ENCODE measurements at places on chromosomes 1 and 21.

DNA sequence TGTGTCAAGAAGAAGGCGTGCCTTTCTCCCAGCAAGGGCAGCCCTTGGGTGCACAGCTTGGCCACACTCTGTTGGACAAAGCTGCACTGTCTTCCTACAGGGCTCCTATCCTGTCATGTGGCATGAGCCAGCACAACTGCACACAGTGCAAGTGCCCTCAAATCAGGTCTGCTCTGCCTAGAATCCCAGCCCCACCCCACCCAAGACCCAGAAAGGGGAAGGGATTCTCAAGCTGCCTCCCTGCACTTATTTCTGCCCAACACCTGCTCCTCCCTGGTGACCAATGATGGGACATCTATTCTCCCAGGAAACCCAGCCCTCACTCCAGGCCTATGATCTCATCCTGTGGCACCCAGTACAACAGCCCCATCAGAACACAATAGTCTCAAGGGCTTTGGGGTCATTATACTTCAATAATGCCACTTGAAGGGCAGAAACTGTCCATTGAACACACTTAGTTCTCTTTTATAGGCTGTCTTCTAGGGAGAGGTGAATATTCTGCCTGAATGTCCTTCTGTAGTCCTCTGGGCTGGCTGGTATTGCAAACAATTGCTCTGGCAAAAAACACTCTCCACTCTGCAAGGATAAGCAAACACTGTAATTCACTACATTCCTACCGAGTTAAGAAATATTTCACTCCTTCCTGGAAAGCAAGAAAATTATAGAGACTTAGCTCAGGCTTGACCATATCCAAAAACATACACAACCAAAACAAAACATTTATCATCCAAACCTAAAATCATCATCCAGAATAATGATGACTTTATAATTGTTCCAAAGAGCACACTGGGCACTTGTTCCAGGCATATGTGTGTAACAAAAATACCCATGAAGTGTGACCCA is 43.1 kb upstream of the IGSF3 start:
- no peak for DNase-seq

GRCh38 chr1:156692925-156693847 is 12.2 kb downstream of the CRABP2 start:
- DNase-seq: no peak

DNA sequence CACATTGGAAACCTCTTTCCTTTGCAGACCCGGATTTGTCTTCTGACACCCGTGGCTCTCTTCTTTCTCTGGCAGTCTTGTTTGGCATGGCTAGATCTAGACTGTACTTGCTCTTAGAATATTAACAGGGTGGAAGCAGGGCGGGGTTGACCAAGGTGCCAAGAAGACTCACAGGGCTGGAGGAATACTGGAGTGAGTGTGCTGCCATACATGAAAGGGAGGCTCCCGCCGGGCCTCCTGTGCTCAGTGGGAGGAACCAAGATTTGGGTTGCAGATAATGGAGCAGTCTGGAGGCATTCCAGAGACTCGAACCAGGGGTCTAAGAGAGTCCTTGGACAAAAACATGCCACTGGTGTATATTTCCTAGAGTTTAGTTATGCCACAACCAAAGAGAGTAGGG is 27.6 kb upstream of the SNX27 start:
- DNase-seq: no peak

- no peak for DNase-seq
These were observed 15.1 kb downstream of the METTL13 start for GRCh38 chr1:171796592-171796991.

GRCh38 chr1:182400567-182400966 is at the start of gene TEDDM1:
TEDDM1 (minus strand) TSS chr1:182400667; CDS start chr1:182400485, 182 bp downstream.
- no peak for DNase-seq

DNA sequence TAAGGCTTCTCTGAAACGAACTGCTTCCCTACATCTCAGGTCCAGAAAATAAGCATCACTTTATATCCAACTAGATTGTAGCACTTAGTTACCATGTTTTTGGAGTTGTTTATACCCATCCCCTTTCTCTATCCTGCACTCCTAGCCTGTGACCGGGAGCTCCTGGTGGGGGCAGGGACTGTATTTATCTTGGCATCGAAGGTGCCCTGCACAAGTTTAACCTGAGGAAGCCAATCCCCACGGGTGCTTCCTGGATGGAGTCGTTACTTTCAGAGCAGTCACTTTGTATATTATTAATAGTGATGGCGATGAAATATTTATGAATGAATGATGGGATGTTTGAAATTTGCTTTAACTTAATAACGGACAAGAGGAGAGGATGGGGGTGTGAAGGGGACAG is 73.9 kb downstream of the KLHDC7A start:
- no peak for DNase-seq

GRCh38 chr1:185917646-185918045 is 183.5 kb downstream of the HMCN1 start:
- DNase-seq: peak; percentile 26

GRCh38 chr1:29673228-29673500 is 436.8 kb downstream of the PTPRU start:
- DNase-seq: no peak

DNA sequence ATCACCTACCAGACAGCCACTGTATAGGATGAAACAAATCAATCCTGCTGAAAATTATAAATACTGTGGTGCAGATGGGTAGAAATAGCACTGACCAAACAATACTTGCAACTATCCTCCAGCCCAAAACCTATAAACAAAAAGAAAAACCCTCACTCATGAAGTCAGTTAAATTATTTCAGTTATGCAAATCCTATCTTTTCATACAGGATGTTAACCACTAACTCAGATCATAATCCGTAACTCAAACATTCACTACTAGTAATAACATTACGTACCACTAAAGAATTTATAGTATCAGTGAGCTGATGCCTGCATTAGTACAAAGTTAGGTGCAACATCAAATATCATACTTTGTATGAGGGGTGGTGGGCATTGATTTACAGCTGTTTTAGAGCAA is 2.6 kb downstream of the NDC1 start:
- DNase-seq: no peak

DNA sequence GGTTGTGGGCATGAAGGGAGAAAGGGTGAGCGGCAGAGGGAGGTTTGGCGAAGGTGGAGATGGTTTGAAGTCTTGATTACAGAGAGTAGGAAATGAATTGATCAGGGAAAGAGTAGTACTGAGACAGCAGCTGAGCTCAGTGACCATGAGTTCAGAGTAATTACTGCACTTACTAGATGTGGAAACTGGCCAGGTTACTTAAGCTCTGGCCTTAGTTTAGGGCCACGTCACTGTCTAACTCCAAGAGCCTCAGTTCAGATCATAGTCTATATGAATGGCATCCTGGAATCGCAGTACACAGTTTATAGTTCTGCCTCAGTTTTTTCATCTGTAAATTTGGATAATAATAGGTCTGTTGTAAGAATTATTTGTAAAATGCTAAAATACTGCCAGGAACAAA is 78.1 kb downstream of the KCTD3 start:
- DNase-seq: no peak

GRCh38 chr1:20211511-20211931 is 25.2 kb upstream of the PLA2G2C start:
- peak; percentile 20 for DNase-seq

- DNase-seq: peak; percentile 72
These were observed 20.0 kb downstream of the YIPF1 start for GRCh38 chr1:53869454-53870117.

GRCh38 chr1:43275826-43276620 is 6.2 kb downstream of the TMEM125 start:
- DNase-seq: no peak

GRCh38 chr1:228398741-228399461 is 7.7 kb downstream of the TRIM11 start:
- DNase-seq: no peak

DNA sequence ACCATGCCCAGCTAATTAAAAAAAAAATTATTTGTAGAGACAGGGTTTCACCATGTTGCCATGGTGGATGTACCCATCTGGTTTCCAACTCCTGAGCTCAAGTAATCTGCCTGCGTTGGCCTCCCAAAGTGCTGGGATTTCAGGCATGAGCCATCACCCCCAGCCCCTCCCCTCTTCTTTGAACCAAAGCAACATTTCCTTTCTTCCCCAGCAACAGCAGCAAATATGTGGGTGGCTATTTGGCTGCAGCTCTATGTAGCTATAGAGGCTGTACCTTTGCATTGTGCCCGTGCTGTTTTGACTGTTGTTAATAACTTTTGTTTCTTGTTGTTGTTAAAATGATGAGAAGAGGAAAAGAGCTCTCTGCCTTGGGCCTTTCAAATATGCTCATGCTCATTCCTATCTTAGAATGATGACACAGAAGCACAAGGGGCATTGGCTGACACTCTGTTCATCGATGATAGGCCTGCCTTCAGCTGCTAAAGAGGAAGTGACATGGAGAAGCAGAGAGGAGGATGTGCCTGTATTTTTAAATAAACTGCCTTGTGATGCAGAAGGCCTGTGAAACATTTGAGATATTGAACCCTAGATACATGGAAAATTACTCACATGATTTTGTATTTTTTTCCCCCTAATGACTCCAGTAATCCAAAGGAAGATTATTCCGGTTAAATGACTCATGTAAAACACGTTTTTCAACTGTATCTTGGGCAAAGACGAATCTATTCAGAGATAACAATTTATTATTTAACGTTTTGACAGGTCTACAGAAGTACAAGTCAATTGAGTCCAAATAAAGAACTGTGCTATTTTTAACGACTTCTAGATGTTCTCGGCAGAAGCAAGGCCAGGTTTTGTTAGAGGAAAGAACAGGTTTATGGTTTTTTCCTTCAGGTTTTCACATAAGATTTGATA is 20.5 kb upstream of the XPR1 start:
- DNase-seq: peak; percentile 27

DNA sequence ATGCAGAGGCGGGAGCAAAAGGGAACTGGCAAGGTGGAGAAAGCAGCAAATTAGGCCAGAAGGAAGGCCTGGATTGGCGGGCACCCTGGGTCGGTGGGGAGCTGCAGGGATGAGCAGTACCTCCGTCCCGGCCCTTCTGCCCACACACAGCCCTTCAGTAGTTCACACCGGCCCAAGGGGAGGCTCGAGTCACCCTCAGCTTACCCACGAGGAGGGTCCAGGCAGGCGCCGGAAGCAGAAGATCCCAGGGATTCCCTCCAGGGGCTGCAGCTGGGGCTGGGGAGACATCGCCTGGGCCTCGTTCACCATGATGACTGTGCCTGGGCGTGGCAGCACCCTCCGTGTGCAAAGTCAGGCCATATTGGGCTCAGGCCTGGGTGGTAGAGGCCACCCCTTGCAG is 190.0 kb downstream of the PRDM16 start:
- DNase-seq: no peak

DNA sequence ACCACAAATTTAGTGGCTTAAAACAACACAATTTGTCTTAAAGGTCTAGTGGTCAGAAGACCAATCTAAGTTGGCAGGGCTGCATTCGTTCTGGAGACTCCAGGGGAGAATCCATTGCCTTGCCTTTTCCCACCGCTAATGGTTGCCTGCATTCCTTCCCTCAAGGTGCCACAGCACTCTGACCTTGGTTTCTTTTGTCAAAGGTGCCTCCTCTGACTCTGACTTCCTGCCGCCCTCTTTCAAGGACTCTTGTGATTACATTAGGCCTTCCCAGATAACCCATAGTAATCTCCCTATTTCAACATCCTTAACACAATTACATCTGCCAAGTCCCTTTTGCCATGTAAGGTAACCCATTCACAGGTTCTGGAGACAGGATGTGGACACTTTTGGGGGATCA is 145.3 kb downstream of the S1PR1 start:
- DNase-seq: no peak

DNA sequence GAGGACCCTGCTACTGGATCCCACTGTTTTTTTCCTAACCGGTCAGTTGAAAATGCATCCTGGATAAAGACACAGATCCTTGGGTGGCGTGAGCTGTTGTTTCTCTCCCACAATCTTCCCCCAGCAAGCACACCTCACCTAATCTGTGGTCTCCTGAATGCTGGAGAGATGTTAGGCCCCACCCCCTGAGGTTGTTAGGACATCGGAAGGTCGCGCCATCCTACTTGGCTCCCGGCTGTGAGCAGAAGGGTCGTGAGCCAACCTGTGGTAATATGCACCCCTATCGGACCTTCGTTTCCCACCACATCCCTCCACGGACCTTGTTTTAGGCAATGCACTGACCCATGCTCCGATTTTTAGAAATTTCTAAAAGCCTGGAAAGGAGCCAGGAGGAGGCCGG is 89.9 kb upstream of the IPO9 start:
- DNase-seq: no peak

DNA sequence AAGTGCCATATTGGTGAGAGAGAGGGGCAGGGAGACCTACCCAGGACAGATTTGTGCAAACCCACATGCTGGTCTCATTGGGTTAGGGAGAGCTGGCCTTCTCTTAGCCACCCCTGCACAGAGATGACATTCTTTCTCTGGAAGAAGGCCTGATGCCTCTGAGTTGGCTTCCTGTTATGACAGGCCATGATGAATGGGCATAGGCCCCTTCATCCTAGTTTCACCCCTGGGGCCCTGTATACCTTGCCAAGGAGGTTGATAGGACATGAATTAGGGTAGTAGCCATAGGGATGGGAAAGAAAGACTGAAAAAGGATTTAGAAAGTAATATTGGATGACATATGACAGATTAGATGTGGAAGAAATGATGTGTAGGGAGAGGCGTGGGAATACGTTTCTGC is 46.6 kb downstream of the TENT5C start:
- no peak for DNase-seq

- no peak for DNase-seq
These were observed 124.2 kb upstream of the LYPLAL1 start for GRCh38 chr1:219049501-219049900.

- no peak for DNase-seq
These were observed 27.1 kb upstream of the POU3F1 start for GRCh38 chr1:38073534-38074301.

- no peak for DNase-seq
These were observed 28.5 kb upstream of the CAMSAP2 start for GRCh38 chr1:200710166-200710565.

DNA sequence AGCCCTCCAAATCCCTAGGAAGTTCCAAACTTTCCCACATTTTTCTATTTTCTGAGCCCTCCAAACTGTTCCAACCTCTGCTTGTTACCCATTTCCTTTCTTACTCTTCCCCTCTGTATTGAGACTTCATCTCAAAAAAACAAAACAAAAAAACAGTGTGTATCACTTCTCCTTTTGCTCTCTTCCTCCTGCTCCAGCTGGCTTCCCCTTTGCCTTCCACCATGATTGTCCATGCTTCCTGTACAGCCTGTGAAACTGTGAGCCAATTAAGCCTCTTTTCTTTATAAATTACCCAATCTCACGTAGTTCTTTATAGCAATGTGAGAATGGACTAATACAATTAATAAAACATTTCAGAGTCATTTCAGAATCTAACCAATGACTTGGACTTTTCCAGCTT is 69.6 kb upstream of the KRTAP19-8 start:
- no peak for DNase-seq

- DNase-seq: peak; percentile 66
These were observed 23.3 kb upstream of the C1orf105 start for GRCh38 chr1:172397221-172397620.

- no peak for DNase-seq
These were observed 385.8 kb downstream of the NTNG1 start for GRCh38 chr1:107526524-107527198.

GRCh38 chr1:185634704-185635103 is 99.5 kb upstream of the HMCN1 start:
- DNase-seq: no peak

All from foreskin melanocyte (primary cell).